ENCODE measurements at places on chromosomes 7 and 10. TPM values are rescaled to one million over a fixed set of nuclear protein-coding genes. Genes with fewer than 3 reads are reported as not detected.

The STOX1 gene
- total RNA-seq, result 0.60 TPM

GRCh38 chr7:16040346-16040745 is 353.9 kb upstream of the MEOX2 start:
- no peak for DNase-seq

DNA sequence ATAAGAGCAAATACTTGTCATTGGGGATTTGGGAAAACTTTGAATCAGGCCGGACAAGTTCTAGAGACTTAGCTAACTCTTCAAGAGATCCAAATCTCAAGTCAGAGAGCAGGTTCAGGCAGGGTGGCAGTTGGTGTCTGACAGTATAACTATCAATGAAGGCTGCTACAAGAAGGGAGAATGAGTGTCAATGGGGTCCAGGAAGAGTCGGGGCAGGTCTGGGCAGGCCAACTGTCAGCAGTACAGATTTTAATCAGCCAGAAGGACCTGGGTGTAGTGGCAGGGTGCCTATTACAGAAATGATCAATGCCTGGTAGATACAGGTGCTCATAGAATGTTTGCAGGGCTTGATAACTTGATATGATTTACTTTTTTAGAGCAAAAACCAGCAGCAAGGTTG is 751.1 kb downstream of the GRM8 start:
- DNase-seq, result no peak

DNA sequence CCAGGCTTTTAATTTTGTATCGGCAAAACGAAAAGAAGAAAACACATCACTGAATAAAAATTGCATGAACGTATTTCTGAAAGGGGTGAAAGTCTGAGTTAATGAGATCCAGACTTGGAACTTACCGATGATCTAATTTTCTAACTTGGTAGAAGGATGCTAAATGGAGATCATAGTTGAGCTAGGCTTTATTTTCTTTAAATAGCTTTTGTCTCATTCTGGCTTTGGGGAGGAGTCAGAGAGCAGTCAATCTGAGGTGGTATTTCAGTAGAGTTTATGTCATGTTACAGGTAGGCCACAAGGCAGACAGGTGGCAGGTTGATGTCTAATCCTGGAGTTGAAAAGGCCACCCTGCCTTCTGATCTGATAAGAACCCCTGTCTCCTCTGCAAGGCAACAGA is 161.9 kb downstream of the KIAA1217 start:
- DNase-seq, result no peak

All from left lobe of liver (tissue), 2 donors.